Gastrocnemius medialis (tissue), 4 donors: ENCODE measurements at places on chromosomes 6 and 20. TPM values are rescaled to one million over a fixed set of nuclear protein-coding genes. Genes with fewer than 3 reads are reported as not detected.

EPB41L2 gene
- 24.0 TPM for total RNA-seq

DNA sequence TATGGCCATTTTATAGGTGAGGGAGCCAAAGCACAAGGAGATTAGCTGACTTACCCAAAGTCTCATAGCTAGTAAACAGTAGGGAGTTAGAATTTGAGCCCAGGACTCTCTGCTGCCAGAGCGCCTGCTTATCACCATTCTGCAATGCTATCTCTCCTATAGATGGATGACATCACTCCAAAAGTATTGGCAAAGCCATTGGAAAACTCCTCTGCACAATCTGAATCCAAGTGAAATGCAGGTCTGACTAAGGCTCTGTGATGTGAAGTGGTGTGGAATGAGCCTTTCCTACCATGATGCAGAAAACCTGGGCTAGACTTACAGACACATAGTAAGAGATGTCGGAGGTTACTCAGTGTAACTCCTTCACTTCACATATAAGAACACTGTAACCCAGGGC is 106.3 kb downstream of the GRM1 start:
- DNase-seq = no peak
- no peaks in the 10 kb centered on the region for H3K27me3 ChIP-seq
- H3K4me3 ChIP-seq = no peak overlapping the region
- no peaks in the 10 kb centered on the region for H3K36me3 ChIP-seq
- H3K27ac ChIP-seq = no peak overlapping the region
- H3K4me1 ChIP-seq = no peaks in the 10 kb centered on the region

DNA sequence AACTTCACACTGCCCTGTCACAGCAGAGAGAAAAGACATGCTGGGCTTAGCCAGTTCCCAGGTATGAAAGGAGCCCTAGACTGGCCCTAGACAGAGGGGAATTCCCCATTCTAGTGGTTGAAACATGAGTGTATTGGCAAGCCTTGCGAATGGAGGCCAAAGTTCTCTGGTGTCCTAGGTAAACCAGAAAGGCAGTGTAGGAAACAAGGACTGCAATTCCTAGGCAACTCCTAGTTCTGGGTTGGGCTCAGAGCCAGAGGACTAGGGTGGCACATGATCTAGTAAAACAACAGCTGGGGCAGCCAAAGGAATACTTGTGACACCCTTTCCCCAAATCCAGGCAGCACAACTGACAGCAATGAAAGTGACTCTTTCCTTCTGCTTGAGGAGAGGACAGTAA is 265.0 kb upstream of the EPHA7 start:
- H3K36me3 ChIP-seq = no peaks in the 10 kb centered on the region
- no peak overlapping the region for H3K4me3 ChIP-seq
- no peak overlapping the region for H3K27ac ChIP-seq
- H3K27me3 ChIP-seq = no peaks in the 10 kb centered on the region

GRCh38 chr6:23137611-23138010 is 568.2 kb downstream of the HDGFL1 start:
- DNase-seq = no peak
- no peak overlapping the region for H3K4me3 ChIP-seq
- no peaks in the 10 kb centered on the region for H3K4me1 ChIP-seq
- H3K27ac ChIP-seq = no peak overlapping the region

- no peak for DNase-seq
- no peak overlapping the region for H3K4me3 ChIP-seq
- H3K36me3 ChIP-seq = no peaks in the 10 kb centered on the region
- no peak overlapping the region for H3K27ac ChIP-seq
- no peaks in the 10 kb centered on the region for H3K27me3 ChIP-seq
- no peaks in the 10 kb centered on the region for H3K4me1 ChIP-seq
These were observed 670.9 kb downstream of the HTR1B start for GRCh38 chr6:76792394-76792793.
